ENCODE measurements at places on chromosomes 11 and 22. TPM values are rescaled to one million over a fixed set of nuclear protein-coding genes. Genes with fewer than 3 reads are reported as not detected.

IGSF9B gene
- total RNA-seq: 10.2 TPM

TRIM66 gene
- 2.8 TPM for total RNA-seq

MISFA gene
- total RNA-seq: 0.82 TPM

DNA sequence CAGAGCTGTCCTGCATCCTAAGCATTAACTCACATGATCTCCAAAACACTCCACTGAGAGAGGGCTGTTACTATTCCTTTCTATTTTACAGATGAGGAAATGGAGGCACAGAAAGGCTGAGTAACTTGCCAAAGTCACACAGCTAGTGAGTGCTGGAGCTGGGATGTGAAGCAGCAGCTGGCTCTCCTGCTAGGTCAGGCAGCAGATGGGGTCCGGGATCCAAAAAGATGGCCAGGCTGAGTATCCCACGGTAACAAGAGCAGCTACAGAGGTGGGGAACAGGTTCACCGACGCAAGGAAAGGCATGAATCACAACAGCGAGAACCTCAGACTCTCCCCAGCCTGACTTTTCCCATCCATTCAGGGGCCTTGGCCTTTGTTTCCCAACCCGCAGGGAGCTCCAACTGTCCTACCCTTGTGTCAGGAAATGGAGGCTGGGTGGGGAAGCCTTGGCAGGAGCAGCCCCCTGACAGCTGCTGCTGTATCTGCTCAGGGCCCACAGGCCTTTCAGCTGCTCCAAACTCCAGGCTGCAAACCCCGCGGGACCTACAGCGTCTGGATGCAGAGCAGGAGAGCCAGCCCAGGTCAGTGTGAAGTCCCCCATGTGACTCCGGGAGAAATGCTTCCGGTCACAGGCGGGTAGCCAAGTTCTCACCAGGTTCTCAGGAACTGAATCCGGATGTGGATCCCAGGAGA, 29.5 kb downstream of the DKK3 start:
- H3K27ac ChIP-seq: peak overlapping the region; percentile 42
- H3K4me1 ChIP-seq: no peaks in the 10 kb centered on the region
- no peak overlapping the region for H3K4me3 ChIP-seq

GRCh38 chr11:92948116-92948515, 21.3 kb upstream of the MTNR1B start:
- H3K27me3 ChIP-seq: no peaks in the 10 kb centered on the region
- no peak for DNase-seq
- H3K27ac ChIP-seq: no peak overlapping the region

GRCh38 chr11:65423516-65424204, 1.1 kb downstream of the NEAT1 start:
- H3K4me1 ChIP-seq: peaks cover 14% of the 10 kb centered on the region
- no peak for DNase-seq
- H3K4me3 ChIP-seq: peak overlapping the region; percentile 83
- no peaks in the 10 kb centered on the region for H3K36me3 ChIP-seq
- no peaks in the 10 kb centered on the region for H3K27me3 ChIP-seq
- H3K27ac ChIP-seq: peak overlapping the region; percentile 100
